ENCODE measurements at places on chromosomes 12 and 14.
A peak's percentile ranks its signal among the peaks of the same experiment; 100 is the strongest.

DNA sequence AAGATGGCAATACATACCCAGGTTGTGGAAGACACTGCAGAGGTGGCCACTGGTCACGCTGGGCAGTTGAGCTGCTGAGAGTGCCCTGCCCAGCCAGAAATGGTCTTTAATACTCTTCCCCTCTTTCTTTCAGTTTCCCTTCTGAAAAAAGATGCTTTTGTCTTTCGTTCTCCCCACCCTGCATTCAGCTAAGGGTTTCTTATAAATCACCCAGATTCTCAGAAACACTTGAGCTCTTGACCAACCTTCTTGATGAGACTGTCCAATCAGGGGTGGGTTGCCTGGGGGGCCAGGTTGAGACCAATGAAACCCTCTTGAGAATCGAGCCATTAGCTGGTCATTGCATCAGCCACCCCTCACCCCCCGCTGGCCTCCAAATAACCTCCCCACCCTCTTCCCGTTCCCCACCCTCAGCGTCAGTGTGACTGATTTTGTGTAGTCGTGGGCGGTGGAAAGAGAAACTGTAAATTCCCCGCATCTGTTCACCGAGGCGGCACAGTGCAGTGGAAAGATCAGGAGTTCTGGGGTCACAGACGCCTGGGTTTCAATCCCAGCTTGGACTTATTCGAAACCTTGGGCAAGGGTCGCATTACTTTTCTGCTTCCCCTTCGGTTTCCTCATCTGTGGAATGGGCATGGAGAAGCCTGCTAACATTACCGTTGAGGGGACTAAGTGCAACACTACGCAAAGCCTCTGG, 52.3 kb downstream of the SLC25A47 start:
- DNase-seq = peak; percentile 90

DNA sequence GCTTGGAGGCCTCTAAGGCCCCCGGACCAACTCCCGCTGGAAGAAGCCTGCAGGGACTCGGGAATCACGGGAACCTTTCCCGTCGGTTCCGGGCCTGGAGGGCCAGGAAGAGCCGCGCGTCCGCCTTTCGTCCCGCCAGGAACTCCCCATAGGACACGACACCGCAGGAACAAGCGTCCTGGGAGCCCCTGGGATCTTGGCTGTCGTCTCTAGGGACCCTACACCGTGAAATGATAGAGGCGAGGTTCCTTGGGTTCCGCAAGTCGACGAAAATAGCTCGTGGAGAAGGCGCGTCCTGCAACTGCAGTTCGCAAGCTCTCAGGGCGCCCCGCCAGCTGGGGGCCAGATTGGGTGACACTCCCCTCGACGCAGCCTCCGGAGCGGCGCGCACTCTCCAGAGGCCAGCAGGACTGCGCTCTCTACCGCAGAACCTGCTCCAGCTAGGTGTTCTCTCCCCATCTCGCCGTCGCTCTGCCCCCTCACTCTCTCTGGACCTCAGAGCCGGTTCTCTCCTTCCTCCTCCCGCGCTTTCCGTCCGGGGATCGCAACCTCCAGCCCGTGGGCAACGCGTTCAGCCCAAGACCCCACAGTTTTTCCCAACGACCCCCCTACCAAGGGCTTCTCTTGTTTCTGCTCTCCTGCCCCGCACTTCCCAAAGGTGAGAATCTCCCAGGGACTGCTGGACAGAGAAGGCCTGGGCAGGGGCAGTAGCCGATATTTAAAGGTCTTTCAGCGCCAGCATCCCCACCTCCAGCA, 776 bp downstream of the BMP4 start:
- DNase-seq = peak; percentile 32

DNA sequence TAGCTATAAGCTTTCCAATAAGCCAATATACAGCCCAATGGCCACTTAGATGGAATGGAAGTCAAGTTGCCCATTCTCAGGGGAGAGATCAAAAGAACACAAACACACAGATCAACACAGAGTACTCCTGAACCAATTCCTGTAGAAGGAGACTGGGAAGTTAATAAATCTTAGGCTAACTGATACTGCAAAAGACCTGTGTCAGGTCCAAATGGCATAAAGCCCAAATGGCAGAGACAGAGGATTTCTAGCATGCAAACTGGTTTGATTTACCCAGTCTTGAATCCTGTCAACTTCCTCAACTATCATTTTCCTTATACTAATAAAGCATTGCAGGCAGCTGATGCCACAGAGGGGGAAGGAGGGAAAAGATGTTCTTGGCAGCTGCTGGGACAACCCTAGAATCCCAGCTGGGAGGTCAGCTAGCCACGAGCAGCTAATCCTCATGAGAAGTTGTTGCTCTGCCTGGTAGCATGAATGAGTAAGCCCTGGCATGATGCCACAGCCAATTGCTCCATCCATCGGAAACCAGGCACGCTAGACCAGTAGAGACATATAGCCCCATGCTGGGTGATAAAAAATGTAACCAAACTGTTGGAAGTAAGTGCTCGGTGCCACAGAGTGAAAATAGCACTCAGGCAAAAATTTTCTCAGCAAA, 26.2 kb downstream of the ANG start:
- DNase-seq = no peak

- peak; percentile 43 for DNase-seq
Observed at GRCh38 chr14:92973261-92973797, 50.4 kb downstream of the CHGA start.

DNA sequence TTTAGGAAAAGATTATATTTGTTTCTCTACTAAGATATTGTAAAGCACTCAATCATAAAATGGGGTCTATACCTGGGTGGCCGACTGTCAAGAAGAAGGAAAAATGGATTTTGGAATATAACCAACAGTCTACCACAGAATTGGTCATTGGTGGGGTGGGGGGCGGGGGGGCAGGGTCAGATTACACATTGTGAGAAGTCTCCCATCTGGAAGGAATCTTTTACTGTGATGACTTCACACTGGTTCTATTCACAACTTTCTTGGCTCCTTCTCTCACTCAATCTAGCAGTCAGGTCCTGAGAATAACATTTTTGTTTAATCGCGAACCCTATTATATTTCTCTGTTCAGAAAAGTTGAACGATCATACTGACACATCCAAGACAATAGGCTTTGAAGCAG, 8.7 kb upstream of the CLEC4E start:
- no peak for DNase-seq

DNA sequence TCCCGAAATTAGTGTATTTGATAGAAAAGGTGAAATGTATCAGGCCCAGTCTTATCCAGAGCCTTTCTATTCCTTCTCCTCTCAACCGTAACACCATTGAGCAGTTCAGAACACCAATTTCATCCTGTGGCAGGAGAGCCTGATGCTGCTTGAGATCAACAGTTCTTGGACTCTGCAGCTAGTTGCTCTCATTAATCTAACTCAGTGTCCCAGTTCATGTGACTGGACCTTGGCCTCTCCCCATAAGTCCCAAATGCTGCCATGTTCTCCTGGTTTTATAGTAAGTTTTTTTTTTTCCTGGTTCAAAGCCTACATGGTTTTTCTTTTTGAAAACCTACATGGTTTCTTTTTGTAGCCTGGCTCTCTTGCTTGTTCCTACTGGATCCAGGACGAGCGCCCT, 293.9 kb downstream of the ITPR2 start:
- DNase-seq = no peak
